Occipital lobe (tissue), 3 donors: ENCODE measurements at places on chromosomes 6 and 20. TPM values are rescaled to one million over a fixed set of nuclear protein-coding genes. Genes with fewer than 3 reads are reported as not detected.

The ARMH2 gene
- total RNA-seq, result not detected

GRCh38 chr6:30077218-30077617 lies 1.6 kb upstream of the RNF39 start:
- no peak for DNase-seq

The BANF2 gene
- not detected for total RNA-seq

GRCh38 chr20:45017857-45018256 lies 51.5 kb downstream of the STK4 start:
- DNase-seq, result no peak

DNA sequence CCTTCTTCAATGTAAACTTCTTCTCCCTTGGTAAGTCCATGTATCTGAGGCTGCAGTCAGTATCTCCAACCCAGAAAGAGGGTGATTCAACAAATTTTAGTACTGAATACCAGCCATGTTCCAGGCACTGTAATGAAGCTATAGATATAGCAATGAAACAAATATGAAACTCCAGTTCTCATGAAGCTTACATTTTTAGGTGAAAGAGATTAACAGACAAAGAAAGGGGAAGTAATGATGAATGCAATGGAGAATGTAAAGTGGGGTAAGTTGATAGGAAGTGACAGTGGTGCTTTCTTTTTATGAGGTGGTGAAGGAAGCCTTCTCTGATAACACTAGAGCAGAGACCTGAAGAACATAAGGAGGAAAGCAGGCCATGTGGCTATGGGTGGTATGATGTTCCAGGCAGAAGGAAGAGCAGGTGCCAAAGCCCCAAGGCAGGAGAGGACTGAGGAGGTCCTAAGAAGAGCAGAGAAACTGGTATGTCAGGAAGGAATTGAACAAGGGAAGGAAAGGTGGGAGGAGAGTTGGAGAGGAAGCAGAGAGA lies 143.6 kb downstream of the TFAP2B start:
- no peak for DNase-seq

The ACTL10 gene
- 1.1 TPM for total RNA-seq

The NHLRC1 gene
- 2.8 TPM for total RNA-seq

- DNase-seq, result no peak
Observed at GRCh38 chr6:53412021-53412715, 63.4 kb upstream of the ELOVL5 start.

- no peak for DNase-seq
Observed at GRCh38 chr20:38926934-38927616, 858 bp downstream of the FAM83D start.

DNA sequence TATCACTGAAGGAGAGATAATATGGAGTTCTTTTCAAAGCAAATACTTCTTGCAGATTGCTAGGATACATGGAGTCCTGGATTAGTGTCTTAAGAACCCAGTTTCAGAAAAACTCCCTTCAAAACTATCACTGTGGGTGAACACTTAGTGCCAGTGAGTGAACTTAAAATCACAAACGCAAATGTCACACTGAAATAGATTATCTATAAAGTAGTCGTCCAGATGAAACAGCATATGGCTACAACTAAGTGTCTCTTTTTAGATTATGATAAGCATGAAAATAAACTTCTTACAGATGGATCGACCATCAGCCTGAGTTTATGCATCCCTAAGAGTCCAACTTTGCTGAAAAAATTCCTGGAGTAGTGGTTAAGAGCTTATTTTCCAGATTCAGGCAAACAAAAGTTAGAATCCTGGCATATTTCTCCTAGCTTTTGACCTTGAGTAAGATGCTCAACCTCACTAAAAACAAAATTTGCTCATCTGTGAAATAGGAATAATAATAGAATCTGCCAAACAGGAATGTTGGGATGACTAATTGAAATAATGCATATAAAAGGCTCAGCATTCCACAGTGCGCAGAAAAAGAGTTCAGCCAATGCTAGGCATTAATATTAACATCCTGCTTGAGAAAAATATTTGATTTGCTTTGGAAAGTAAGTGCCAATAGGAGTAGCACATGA lies 70.4 kb downstream of the DOK5 start:
- no peak for DNase-seq

The TUBB2B gene
- 4,324 TPM for total RNA-seq

DNA sequence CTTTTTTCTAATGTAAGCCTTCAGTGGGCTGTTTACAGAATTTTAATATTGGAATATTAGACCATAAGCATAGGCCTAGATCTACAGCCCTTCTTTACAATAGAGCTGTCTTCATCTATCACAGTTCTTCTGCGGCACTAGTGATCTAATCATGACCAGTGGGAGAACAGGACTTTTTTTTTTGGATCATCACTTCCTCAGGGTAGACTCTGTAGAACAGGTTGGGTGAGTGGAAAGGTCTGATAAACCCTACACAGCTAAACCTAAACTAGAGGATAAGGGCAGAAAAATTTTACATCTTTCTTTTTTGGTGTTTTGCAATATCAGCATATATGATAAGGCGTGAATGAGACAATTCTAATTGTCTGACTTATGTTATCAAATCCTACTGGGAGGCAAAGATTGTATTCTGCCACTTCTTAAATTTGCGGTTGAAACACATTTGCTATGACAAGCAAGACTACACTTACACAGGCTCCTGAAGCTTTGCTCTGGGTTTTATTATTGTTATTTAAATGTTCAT lies 52.2 kb downstream of the GOPC start:
- DNase-seq, result no peak

DNA sequence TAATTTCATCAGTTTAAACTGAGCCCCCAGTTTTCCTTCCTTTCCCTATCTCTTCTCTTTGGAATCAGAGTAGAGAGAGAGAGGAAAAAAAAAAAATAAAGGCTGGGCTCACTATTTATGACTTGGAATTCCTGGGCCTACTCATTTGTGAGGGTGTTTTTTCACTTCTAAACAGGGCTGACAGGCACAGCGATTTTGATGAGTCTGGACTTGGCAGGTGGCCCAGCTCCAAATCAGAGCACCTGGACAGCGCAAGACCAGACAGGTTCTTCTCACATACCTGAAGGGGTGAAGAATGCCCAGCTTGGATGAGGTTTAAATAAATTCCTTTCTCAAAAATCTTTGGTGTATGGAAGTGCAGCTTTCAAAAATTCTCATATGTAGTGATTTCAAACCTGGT lies 122.2 kb downstream of the KIF13A start:
- no peak for DNase-seq

DNA sequence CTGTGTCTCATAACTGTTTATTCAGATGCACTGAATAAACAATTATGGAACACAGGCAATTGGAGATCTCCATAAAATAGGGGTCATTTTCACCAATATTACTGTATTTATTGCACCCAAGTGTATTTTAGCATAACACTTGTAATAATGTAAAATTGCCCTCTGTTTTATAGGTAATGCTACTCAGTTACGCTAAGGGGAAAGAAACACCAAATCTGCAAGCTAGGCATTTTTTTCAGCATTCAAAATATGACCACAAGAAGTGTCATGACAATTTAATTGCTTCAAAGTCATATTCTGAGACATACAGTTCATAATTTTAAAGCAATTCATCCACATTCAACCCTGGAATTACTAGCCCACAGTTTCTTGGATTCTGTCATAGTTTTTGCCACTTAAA lies 643.2 kb upstream of the NOX3 start:
- no peak for DNase-seq

The PARD6B gene
- 17.5 TPM for total RNA-seq

DNA sequence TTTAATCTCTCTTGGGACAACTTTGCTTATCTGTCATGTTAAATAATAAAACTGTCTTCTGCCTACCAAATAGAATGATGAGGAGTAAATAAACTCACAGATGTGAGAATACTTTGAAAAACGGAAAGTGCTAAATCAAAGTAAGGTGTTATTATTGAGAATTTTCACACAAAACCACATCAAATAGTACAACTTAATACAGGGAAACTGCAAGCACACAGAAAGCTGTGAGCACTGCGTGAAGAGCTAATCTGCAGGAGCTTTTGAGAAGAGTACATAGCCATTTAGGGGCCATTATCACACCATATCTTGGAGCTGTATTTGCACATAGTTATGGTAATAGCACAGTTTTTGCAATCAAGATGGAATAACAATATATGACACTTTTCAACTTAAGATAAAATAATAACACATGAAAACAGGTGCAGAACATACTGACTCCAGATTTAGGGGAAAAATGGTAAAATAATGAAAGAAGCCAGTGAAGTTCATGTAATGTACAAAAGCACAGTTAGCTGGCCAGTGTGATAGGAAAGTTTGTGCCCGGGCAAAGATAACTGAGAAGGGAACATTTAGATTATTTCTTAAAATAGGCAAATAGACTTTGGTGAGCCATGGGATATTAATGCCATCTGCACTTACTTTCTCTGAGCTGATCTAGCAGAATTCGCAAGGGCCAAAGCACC lies 398.5 kb upstream of the PLCB4 start:
- no peak for DNase-seq

GRCh38 chr6:93394471-93394870 lies 24.9 kb downstream of the EPHA7 start:
- DNase-seq, result no peak

The SLC18B1 gene
- total RNA-seq, result 16.4 TPM

- no peak for DNase-seq
Observed at GRCh38 chr20:15706719-15707118, 866.5 kb downstream of the KIF16B start.

- no peak for DNase-seq
Observed at GRCh38 chr20:63379296-63379695, 18.1 kb upstream of the CHRNA4 start.

GRCh38 chr6:6362056-6362840 lies 41.8 kb upstream of the F13A1 start:
- DNase-seq, result no peak

GRCh38 chr6:166520905-166521834 lies 65.3 kb downstream of the RAMACL start:
- no peak for DNase-seq

- DNase-seq, result peak; percentile 18
Observed at GRCh38 chr6:6915813-6916547, 191.8 kb upstream of the RREB1 start.

The SPATA25 gene
- 1.7 TPM for total RNA-seq

DNA sequence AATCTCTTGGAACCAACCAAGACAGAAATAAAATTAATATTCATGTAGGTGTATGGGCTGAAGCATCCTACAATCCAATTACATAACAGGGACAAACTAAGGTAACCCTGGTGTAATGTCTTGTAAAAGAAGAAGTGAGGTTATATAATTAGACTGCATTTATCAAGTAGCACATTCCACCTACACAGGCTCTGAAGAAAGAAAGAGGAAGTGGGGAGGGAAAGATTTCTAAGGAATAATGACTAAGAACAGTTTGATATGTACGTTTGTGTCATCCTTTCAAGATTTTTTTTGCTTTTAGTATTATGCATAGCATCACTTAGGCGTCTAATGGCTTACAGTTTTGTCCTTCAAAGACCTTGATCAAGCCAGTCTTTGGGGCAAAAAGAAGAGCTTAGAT lies 139.7 kb downstream of the PLCB1 start:
- no peak for DNase-seq

- DNase-seq, result no peak
Observed at GRCh38 chr6:104357928-104358327, 501.8 kb downstream of the HACE1 start.

- DNase-seq, result no peak
Observed at GRCh38 chr20:1242530-1242929, 16.7 kb downstream of the RAD21L1 start.

DNA sequence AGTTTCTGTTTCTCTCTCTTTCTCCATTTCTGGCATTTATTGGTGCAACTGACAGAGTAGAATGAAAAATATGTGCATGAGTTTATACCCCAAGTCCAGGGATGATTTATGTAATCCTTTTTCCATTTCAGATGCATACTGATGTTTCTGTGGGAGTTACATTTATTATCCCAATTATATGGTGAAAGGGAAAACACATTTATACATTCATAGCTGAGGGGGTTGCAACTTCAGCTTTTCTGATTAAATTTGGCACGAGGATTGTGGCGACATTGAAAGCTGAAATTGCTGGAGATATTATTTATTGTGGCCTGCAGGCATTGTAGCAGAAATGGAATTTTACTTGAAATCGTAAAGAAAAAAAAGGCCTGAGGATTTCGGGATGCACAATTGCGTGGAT lies 31.5 kb upstream of the FNDC1 start:
- DNase-seq, result no peak

DNA sequence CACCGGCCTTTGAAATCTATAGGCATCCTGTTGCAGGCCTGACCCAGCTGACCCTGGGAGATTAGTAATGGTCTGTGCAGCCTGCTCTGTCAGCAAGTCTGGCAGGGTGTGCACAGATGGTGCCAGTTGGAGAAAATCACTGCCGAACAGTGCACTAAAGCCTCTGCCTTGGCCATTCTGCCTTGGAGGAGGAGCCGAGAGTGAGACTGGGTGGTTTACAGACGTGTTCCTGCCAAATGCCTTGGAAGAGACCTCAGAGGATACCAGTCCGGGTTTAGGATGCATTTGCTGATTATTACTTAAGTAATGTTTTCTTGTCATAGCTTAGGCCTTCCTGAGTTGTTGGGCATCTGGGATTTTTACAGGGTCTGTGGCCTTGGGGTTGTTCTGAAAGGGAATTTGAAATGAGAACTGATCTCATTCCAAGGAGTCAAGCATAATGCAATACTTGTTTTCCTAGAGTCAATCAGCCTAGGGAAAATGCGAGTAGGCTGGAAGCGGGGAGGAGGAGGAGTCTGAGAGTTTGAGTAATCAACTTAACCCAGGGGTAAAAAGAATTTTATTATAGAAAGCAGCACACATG lies 292.1 kb downstream of the SOX4 start:
- peak; percentile 9 for DNase-seq

DNA sequence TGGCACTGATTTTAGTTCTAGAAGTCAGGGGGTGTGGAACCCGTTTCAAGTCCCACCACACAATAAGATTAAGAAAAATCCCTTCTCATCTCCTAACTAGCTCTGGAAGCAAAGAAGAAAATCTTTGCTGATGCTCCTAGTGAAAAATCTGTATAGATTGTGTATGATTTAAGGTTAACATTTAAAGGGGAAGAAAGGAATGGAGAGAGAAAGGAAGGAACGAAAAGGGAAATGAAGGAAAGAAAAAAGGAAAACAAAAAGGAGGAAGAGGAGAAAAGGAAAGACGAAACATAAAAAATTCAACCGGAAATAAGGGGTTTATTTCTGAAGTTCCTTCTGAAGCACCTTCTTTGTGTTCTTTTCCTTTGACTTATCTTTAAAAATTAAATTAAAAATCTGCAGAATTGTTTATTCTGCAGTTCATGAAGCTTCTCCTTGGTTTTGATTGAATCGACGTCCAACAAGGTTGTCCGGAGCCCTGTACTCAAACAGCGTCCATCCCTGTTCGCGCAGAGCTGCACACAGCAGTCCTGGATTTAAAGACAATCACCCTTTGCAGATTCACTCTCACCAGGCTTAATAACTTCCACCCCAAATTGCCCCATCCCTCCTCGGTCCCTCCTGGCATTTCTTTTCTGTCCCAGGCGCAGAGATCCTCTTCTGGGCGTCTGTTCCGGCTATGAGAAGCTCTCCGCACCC lies 1.6 kb upstream of the TFAP2B start:
- DNase-seq, result no peak

DNA sequence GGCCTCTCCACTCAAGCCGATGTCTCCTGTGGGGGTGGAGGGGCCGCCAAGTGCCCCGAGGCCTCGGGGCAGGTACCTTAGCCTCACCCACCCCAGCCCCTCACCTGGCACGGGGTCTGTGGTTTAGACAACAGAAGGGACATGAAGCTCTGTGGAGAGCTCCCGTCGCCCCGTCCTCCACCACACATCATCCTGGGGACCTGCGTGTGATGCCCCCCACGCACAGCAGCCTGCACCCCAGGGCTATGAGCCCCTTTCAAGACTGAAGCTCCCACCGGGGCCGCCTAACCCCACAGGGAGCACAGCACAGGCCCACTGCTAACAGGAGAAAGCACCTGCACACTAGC lies 8.2 kb downstream of the KCNQ2 start:
- DNase-seq, result no peak

GRCh38 chr20:15708984-15709598 lies 864.2 kb downstream of the KIF16B start:
- no peak for DNase-seq

- DNase-seq, result no peak
Observed at GRCh38 chr6:146028851-146029572, at the start of gene GRM1. Gene GRM1 (plus strand): TSS chr6:146029062. CDS start chr6:146029518, 456 bp downstream.
